ENCODE measurements at places on chromosomes 2 and 18. TPM values are rescaled to one million over a fixed set of nuclear protein-coding genes. Genes with fewer than 3 reads are reported as not detected.

DNA sequence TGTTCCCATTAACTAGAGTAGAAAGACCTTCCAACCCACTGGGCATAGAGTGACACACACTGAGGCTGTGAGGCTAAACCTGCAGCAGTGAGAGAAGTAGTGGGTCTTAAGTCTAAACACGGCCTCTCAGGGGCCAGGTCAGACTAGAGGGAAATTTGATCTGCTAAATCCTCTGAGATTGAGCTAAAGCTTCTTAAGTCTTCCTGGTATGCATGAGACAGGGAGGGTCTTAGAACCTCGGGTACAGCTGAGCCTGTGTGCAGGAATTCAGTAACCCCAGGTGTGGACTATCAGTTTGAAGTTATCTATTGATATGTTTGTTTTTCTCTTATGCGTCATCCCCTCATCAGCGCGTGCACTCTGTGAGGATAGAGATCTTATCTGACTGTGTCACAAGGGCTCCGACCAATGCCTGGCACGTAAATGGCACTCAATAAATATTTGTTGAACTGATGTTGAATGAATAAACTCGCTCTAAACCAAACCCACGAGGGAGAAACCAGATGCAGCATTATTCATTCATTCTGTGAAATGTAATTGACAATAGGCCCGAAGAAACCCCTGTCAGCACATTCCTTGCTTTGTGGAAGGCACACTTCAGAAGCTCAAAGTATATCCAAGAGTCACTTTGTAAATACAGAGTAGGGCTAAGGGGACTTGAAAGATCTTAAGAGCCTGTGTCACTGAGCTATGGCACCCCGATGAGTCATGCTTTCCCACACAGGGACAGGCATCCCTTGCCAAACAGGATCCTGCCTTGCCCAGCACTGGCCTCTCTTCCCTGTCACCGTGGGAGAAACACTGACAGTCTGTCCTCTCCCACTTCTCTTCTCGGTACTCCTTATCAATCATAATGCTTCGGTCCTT is 21.7 kb upstream of the RAB10 start:
- peaks cover 30% of the 10 kb centered on the region for H3K4me1 ChIP-seq
- no peak overlapping the region for H3K27ac ChIP-seq
- peak; percentile 92 for DNase-seq
- H3K27me3 ChIP-seq, result no peaks in the 10 kb centered on the region
- H3K4me3 ChIP-seq, result no peak overlapping the region

- no peaks in the 10 kb centered on the region for H3K4me1 ChIP-seq
- DNase-seq, result no peak
- no peaks in the 10 kb centered on the region for H3K36me3 ChIP-seq
- H3K4me3 ChIP-seq, result no peak overlapping the region
- H3K27me3 ChIP-seq, result no peaks in the 10 kb centered on the region
Observed at GRCh38 chr18:37900326-37900725, 334.7 kb upstream of the CELF4 start.

- H3K27me3 ChIP-seq, result no peaks in the 10 kb centered on the region
- no peak for DNase-seq
- H3K36me3 ChIP-seq, result no peaks in the 10 kb centered on the region
Observed at GRCh38 chr2:55157474-55157884, 74.6 kb downstream of the CLHC1 start.

GPR55 gene
- total RNA-seq, result 0.15 TPM

CELF4 gene
- 0.81 TPM for total RNA-seq

ABHD1 gene
- total RNA-seq, result not detected

ZAP70 gene
- 12.8 TPM for total RNA-seq

KIAA2012 gene
- total RNA-seq, result 13.3 TPM

ASIC4 gene
- not detected for total RNA-seq

FER1L5 gene
- 5.2 TPM for total RNA-seq

All from upper lobe of left lung (tissue), 6 donors.